ENCODE measurements at places on chromosomes 7 and 10.

DNA sequence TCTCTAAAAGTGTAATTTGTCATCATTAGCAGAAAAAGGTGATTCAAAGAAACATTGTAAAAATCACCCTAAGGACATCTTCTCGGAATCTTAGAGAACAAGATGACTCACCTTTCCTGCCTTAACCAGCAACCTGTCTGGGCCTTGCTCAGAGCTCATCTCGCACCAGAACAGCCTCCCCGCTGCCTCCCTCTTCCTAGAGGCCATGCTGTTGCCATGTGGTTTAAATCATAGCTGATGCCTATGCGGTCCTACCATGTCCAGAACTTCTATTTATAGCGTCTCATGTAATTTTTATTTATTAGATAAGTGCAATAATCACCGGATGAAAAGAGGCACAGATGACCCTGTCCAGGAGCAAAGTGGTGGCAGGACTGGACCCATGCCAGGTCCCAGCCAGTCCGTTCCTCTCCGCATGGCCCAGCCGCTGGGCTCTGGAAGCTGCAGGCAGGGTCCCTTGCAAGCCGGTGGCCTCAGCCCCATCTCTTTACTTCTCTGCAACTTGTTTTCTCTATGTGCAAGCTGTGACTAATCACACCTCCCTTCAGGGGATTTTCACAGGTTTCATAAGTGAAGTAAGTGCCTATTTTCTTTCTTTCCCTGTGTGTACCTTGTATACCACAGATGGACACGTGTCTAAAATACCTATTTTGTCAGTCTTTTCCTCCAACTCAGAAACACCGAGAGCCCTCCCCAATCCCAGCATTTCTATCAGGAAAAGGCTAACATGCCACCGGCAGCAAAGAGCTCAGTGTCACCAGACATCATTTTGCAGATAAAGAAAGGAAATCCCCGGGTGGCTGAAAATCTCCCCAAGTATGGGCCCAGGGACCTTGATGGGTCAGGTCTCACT, 27.1 kb downstream of the KLF6 start:
- DNase-seq = no peak

DNA sequence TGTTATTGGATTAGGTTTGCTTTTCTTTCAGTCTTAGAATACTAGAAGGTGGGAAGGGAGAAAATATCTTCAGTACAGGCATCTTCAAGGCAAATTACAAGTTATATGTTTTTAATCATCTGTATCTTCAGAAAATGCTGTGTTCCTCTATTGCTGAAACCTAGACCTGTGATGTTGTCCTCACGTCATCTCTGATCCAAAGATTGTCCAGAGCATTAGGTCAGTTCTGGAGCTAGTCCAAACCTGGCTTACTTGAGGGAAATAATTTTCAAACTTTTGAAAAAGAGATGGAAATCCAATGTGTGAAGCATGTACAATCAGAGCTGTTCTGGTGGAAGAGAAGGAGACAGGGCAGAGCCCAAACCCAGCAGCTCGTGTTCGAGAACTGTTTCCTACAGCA, 217.3 kb downstream of the ZEB1 start:
- no peak for DNase-seq

- DNase-seq = no peak
Measured at GRCh38 chr10:29734640-29734961, 99.8 kb upstream of the SVIL start.

GRCh38 chr10:24201503-24202180, 7.3 kb upstream of the KIAA1217 start:
- DNase-seq = no peak

GRCh38 chr7:123795917-123796316, 47.1 kb upstream of the WASL start:
- no peak for DNase-seq

- DNase-seq = no peak
Measured at GRCh38 chr10:31864834-31865518, 63.7 kb downstream of the ARHGAP12 start.

GRCh38 chr7:138170959-138171703, 94.9 kb downstream of the AKR1D1 start:
- no peak for DNase-seq

- DNase-seq = no peak
Measured at GRCh38 chr7:139183251-139183650, 47.8 kb upstream of the UBN2 start.

GRCh38 chr7:65946904-65947303, 35.1 kb downstream of the GUSB start:
- no peak for DNase-seq

DNA sequence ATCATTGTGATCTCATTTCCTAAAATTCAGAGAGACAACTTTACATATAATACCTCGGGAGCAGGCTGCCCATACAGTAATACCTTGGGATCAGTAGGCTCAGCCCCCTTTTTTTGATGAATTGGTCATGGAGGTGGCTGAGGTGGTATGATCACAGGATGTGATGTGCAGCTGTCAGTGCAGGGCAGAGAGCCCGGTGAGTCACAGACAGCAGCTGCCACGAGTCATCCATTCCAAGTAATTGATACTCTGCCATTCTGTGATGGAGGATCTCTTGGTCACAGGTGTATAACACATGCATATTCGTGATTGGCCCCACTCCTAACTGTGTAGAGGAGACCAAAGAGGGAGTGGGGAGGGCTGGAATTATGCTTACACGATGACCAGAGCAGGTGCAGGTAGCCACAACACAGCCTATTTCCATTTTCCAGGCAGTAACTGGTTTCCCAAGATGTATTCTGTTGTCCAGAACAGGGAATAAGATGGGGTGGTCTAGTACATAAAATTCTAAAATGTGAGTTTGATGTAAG, 14.1 kb downstream of the NRCAM start:
- no peak for DNase-seq

GRCh38 chr10:127117125-127117524, 79.3 kb downstream of the INSYN2A start:
- no peak for DNase-seq

DNA sequence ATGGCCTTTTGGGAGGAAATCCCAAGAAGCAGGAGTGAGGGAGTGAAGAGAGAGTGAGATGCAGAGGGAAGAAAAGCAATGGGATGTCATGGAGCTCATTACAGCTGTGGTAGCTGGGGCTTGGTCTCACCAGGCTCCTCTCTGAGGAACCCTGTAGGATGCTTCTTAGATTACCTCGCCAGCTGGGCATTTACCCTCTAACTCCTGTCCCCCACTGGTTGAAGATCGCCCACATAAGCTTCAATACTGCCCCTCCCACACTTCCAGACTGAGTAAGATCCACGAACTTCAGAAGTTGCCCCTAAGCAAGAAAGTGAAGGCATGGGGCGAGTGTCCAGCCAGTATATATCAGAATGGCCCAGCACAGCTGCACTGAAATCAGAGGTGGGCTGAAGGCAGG, 58.1 kb upstream of the SLC35B4 start:
- no peak for DNase-seq

- DNase-seq = no peak
Measured at GRCh38 chr10:11318826-11319598, 292.4 kb downstream of the USP6NL start.

GRCh38 chr7:25255611-25256332, 27.5 kb upstream of the NPVF start:
- no peak for DNase-seq

- DNase-seq = no peak
Measured at GRCh38 chr7:28587211-28587610, 174.9 kb downstream of the CREB5 start.

DNA sequence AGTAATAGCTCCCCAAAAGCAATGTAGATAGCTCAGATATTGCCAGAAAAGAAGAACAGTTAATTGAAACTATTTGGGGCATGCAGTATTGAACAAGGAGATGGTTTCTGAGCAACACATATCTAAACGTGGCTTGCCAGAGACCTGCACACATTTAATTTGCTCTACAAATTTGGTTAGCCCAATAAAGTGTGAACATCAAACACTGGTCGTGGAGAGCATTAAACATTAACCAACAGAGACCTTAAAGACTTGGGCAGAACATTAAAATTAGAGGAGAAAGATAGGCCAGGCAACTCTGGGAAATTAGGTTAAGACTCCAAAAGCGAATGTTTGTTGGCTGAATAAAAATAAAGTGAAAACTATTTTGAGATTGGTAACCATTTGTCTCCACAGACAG, 61.6 kb upstream of the ARID5B start:
- no peak for DNase-seq

DNA sequence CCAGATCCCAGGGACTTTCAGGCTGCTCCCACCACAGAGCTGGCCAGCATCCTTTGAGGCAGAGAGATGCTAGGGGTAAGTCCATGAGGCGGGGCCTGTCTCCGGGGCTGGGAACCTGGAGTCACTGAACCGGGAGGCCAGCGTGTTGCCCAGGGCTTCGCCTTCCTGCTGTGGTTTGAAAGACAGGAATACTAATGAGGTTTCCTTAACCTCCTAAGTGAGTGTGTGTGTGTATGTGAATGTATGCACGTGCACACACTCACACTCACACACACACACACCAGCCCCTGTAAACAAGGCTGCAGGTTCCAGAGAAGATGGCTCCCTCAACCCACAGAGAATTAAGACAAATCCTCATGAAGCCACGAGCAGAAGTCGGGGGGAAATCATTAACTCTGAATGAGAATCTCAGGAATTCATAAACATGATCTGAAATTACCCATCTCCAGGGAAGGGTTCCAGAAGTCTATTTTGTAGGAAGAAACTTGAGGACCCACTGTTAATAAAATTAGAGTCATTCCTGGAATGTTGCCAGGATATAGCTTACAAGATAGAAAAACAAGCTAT, 20.3 kb upstream of the PFKP start:
- no peak for DNase-seq

GRCh38 chr10:62614389-62615157, 189.9 kb upstream of the ADO start:
- no peak for DNase-seq

DNA sequence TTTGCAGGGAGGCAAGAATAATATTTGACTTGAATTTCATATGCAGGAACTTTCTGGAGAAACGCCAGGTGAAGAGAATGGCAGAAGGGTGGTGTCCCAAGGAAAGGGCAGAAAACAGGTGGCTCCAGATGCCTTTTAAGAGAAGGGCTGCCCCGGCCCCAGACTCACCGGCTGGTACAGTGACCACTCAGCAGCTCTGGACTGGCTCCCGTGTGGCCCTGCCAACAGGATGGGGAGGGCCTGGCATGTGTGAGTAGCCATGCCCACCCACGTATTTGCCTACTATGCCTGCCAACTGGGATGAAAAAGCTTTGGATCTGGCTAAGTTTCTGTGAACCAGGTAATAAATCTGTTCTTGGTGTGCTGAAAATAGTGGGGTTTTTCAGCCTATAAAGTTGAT, 159.5 kb downstream of the PRKAG2 start:
- no peak for DNase-seq

GRCh38 chr10:47190301-47190700, 109.7 kb upstream of the GDF10 start:
- DNase-seq = no peak

DNA sequence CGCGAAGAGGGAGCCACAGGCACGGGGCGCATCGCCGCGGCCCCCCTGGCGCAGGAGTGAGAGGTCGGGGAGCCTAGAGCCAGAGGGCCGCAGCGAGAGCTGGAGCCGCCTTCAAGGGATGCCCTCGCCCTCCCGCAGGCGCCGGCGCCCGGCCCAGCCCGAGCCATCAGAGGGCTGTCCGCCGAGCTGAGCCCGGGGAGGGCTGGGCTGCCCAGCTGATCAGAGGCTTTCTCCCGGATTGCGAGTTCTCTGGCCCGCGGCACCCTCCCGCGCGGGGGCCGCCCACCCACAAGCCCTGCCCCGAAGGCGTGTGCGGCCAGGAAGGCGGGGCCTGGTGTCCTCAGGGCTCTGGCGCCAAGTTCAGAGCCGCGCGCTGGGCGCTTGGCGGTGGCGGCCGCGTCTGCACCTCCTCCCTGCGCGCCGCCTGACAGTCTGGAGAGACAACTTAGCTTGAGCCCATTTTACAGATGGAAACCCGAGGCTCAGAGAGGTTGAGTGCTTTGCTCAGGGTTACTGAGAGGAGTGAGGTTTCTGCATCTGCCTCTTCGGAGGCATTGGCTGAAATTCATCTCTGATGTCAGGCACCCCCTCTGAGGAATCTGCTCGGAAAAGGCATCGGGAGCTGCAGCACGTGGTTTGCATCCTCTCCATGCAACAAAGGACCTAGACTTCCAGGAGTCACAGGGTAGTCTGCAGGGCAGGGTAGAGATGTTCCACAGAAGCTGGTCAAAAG, 3.8 kb upstream of the ANTXRL start:
- DNase-seq = peak; percentile 54

DNA sequence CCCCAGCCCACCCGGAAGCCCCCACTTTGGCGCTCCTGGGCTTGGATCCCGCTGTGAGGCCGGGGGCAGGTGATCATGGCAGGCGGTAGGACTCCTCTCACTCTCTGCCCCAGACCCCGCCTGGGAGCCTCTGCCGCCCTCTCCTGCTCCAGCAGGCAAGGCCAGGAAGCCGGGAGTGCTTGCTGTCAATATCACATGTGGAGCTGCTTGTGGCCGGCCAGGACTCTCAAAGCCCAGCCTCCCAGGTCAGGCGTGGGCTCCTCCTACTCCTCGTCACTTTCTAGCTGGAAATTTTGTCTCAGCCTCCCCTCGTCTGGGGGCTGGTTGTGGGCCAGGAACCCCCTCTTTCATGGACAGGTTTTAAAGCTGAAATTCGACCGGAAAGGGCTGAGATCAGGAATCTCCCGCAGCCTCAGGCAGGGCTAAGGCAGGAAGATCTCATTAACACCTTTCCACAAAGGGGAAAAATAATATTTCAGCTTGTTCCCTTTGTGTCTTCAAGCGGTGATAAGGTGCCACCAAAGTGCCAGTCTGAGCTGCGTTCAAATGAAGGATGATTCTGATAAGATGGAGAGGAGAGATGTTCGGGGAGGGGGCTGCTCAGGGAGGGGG, 273.6 kb upstream of the PODXL start:
- no peak for DNase-seq

GRCh38 chr10:86970162-86970981, 2.1 kb downstream of the ADIRF start:
- no peak for DNase-seq

DNA sequence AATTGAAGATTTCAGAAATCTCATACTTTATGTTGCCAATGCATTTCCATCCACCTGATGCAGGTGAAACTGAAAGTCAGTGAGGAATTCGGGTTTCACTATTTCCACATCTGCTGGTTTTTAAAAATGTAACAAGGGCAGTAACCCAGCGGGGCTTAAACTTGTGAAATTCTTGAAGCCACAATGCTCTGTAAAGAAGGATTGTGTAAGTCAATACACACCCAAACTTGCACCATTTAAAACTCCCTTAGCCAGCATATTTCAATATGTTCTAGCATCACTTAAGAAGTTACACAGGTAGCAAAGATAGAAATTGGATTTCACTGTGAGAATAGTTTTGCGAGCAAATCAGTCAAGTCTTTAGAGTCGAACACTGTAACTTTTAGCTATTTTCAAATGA, 386.1 kb downstream of the PLXDC2 start:
- DNase-seq = peak; percentile 1

GRCh38 chr10:76317078-76317477, 885.7 kb downstream of the LRMDA start:
- DNase-seq = no peak

GRCh38 chr7:65371468-65371867, 2.2 kb upstream of the ZNF92 start:
- no peak for DNase-seq

- no peak for DNase-seq
Measured at GRCh38 chr7:105246256-105246655, 142.5 kb downstream of the SRPK2 start.

GRCh38 chr7:105655067-105655466, 73.8 kb upstream of the EFCAB10 start:
- no peak for DNase-seq

- DNase-seq = no peak
Measured at GRCh38 chr7:22406715-22407114, 49.8 kb upstream of the RAPGEF5 start.

All from HL-60 (cell line).